Activated T-helper 9 cell treated with anti-CD3 and anti-CD28 coated beads, Interleukin-2, amount 50 U/mL, for 16 hours (primary cell): ENCODE measurements at places on chromosomes 16 and 17.

DNA sequence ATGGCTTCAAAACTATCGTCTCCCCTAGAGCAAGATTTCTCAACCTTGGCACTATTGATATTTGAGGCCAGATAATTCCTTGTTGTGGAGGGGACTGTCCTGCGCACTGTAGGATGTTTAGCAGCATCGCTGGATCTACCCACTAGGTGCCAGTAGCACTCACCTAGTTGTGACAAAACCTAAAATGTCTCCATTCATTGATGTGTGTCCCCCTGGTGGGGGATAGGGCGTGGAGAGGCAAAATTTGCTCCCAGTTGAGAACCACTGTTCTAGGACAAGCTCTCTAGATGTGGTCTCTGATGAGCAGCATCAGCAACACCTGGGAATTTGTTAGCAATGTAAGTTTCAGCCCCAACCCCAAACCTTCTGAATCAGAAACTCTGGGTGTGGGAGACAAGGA is 259.0 kb downstream of the XYLT1 start:
- DNase-seq = peak; percentile 2

- no peak for DNase-seq
Observed at GRCh38 chr16:165539-166374, at the start of gene HBM. Gene HBM, plus strand, starts transcription at chr16:165978. Its CDS starts 20 bp downstream, at chr16:165998.

DNA sequence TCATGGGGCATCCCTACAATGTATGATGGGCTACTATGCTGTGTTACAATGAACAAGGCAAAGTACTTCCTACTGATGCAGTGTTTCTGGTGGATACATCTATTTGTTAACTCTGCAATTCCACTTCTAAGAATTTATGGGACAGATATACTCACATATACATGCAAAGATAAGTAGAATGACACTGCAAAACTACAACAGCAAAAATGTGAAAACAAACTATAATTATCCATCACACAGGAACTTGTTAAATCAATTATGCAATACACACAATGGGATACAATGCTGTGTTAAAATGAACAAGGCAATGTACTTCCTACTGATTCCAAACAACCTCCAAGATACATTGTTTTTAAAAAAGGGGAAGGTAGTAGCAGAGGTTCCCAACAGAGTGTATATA is 3.2 kb downstream of the DDX52 start:
- DNase-seq = no peak

- DNase-seq = no peak
Observed at GRCh38 chr16:50861970-50862411, 120.1 kb downstream of the CYLD start.

- no peak for DNase-seq
Observed at GRCh38 chr17:80613732-80614071, 69.1 kb downstream of the RPTOR start.

DNA sequence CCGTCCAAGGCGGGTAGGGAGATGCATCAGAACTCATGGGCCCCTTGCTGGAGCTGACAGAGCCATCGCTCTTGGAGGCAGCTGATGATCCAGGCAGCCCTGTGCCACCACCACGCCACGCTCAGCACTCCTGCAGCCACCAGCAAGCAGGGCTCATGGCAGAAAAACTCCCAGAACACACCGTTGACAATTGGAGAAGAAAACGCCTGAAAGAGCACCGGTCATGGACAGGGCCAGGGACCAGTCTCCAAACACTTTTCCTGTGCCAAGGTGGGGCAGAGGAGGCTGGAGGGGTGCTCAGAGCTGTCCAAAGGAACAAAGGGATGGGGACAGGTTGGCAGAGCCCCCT is 132.2 kb downstream of the FOXL1 start:
- no peak for DNase-seq
